Pancreas (tissue), 10 donors: ENCODE measurements at places on chromosomes 2 and 18. TPM values are rescaled to one million over a fixed set of nuclear protein-coding genes. Genes with fewer than 3 reads are reported as not detected.
A peak's percentile ranks its signal among the peaks of the same experiment; 100 is the strongest.

MC2R gene
- not detected for total RNA-seq

POMC gene
- 6.6 TPM for total RNA-seq

TMEM163 gene
- 17.8 TPM for total RNA-seq

DLGAP1 gene
- not detected for total RNA-seq

IDH1 gene
- 42.3 TPM for total RNA-seq

LRRTM1 gene
- total RNA-seq, result not detected

ALPG gene
- total RNA-seq, result not detected

KCNF1 gene
- total RNA-seq, result 0.08 TPM

WDR54 gene
- 4.2 TPM for total RNA-seq

VWA3B gene
- not detected for total RNA-seq

DNA sequence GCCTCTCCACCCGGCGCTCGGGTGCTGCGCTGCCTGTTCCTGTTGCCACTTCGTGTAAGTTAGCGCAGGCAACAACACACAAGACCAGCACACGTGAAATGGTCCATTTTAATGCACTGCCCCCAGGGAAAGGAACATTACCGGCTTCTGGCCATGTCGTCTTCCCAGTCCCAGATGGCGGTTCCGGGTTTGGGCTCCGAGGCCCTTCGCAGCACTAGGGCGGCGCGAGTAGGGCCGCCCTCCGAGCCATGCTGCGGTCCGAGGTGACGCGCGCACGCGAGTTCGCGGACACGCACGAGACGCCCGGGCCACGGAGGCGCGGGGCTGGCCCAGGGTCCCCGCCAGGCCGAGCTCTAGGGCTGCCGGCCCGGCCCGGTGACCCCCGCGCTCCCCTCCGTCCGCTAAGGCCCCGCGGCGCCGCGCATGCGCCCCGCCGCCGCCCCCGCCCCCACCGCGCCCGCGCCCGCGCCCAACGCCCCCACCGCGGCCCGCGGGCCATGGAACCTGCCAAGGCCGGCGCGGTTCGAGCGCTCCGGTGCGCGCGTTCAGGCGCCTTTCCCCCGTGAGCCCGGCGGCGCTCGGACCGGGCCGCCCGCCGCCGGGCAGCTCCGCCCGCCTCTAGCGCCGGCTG is 367 bp upstream of the ZNF236 start:
- peak; percentile 55 for DNase-seq

DNA sequence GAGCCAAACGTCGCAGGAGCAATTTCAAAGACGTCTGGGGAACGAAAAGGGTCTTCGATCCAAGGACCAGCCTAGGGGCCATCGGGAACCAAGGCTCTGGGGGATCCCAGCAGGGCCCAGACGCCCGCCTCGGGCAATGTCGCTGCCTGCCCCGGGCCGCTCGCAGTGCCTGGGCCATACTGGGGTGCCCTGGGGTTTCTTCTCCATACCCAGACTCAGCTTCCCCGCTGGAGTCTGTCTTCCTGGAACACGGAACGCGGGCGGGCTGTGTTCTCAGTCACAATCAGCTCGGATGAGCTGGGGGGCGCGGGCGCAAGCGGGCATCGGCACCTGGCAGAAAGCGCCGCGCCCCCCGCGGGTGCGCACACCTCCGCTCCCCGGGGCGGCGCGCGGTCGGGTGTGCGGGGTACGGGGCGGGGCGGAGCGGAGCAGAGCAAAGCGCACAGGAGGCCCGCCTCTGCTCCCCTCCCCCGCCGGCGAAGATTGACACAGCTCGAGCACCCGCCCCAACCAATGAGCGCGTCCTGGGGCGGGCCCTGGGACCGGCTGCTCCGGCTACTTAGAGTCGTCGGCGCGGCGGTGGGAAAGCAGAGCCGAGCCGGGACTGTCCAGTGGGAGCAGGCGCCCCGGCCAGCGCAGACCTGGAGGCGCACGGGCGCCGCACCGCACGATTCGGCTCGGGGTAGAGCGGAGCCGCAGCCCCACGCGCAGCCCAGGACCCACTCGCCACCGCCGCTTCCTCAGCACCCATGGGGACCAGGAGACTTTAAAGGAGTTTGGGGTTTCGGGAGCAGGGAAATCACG is at the start of gene LRATD1:
LRATD1 (plus strand) TSS at position 585 of the 804 bp plus-strand sequence. CDS start 1,263 bp downstream, outside the sequence.
- peak; percentile 96 for DNase-seq

DNA sequence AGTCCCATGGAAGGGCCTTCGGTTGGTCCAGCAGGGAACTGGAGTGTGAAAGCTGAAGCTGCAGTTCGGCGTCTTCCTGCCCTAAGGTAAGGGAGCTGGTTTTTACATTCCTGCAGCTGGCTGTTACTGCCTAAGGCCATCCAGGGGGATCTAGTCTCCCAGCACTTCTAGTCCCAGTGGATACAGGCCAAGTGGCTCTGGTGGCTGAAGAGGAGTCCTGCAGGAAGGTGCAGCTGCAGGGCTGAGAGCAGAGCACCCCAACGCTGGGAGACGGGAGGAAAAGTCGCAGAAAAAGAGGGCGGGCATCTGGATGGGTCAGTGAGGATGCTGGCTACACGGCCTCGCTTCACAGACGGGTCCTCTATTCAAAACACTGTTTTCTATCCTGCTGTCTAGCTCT is 225.0 kb upstream of the HS6ST1 start:
- no peak for DNase-seq

DNA sequence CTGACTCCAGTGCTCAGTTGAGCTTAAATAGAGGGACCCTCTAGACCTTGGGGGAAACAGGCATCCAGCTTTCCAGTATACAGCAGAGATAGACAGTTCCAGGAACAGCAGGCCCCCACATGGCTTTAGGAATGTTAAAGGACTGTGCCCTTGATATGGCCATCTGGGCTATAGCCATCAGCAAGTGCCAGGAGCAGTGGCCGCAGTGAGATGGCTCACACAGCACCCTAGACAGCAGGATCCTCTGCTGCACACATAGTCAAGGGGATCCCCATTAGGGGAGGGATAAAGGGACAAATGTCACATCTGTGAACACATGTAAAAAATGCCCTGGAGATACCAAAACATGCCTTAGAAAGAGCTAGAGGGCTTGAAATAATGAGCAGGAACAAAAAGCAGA is 213.4 kb downstream of the PTH2R start:
- DNase-seq, result no peak

DNA sequence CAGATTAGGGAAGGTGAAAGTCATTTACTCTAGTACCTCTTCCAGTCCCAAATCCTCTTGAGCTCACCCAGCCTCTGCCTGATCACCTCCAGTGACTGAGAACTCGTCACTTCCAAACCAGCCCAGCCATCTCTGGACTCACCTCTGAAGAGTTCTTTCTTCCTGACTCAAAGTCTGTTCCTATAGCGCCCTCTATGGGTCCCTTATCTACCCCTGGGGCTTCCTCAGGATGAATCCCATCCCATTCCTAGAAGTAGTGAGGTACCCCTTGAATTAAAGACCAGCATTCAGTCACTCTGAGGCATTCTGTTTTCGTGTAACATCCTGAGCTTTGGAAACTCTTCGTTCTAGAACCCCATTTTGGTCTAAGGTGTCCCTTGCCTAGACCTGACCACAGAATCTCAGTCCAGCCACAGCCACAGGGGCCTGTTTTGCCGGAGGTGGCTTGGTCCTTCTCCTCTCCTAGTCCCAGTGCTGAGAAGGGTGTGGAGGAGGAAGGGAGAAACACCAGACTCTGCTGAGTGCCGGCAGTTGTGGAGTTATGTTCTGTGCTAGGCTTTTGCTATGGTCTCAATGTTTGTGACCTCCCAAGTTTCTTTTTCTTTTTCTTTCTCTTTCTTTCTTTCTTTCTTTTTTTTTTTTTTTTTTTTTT is 32.7 kb downstream of the SIX3 start:
- DNase-seq, result no peak

GRCh38 chr2:203708846-203709396 is 2.5 kb downstream of the CD28 start:
- DNase-seq, result no peak

GRCh38 chr2:237074211-237074993 is 11.3 kb upstream of the COPS8 start:
- no peak for DNase-seq

GRCh38 chr2:100257939-100258338 is 64.4 kb downstream of the LONRF2 start:
- no peak for DNase-seq

- no peak for DNase-seq
Measured at GRCh38 chr2:74384051-74384450, 3.9 kb upstream of the DCTN1 start.

DNA sequence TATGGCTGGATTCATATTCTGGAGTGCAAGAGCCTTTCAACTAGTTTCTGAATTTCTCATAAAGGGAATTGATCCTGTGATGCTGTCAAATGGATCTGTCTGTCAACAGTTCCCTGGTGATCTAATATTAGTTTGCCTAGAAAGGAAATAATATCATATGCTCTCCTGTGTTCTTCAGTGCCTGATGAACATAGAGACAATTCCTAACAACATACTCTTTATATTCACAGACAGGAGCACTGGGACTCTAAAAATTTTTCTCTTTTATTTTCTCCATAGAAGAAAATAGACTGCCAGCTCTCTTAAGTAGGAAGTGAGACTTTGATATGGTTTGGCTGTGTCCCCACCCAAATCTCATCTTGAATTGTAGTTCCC is 259.7 kb downstream of the TMX3 start:
- DNase-seq, result no peak

DNA sequence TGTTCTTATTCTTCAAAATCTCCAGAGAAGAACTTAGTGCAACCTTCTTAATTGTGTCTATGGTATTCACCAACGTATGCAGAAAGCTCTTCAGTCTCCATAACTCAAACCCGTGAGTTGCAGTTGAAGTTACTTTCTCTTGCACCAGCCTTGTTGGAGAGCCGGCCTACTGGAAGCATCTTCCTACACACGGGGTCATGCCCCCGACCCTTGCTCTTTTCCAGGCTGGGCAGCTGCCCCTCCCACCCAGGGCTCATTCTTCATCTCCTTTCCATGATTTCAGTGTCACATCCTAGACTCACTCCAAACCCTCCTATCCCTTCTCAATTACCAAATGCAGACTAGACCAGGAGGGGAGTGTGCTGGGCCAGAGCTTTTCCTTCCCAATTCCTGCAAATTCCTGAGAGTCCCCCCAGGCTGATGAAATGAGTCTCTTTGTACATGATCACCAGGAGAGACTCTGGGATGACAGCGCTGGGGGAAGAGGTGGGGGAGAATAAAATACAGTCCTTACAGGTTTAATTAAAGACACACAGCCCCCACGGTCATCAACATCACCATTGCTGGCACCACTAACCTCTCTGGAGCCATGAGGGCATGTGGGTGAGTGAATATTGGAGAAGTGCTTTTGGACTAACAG is 75.3 kb downstream of the COLEC12 start:
- DNase-seq, result no peak

GRCh38 chr2:61538920-61539520 is 864 bp upstream of the XPO1 start:
- no peak for DNase-seq
